Neural progenitor cell (in vitro differentiated cells): ENCODE measurements at places on chromosomes 6 and 20.

DNA sequence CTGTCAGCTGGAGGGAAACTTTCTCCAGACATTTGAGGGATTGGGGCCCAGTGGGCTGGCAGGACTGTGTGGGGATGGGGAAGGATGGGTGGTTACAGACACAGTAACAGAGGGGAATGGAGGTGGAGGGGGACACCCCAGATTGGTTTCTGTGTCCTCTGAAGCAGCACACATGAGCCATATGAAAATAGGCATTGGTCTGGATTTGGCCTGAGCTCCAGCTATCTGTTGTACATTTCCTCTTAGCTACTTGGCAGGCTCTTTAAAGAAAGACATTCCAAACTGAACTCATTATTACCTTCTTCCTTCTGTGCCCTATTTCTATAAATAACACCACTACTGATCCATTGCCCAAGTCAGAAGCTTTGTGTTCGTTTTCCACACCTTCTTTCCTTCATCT is 72.0 kb upstream of the PRL start:
- H3K27ac ChIP-seq, result no peak overlapping the region
- no peaks in the 10 kb centered on the region for H3K27me3 ChIP-seq
- peaks cover 2% of the 10 kb centered on the region for H3K4me1 ChIP-seq
- no peak for DNase-seq
- no peaks in the 10 kb centered on the region for H3K36me3 ChIP-seq
- no peak overlapping the region for H3K4me3 ChIP-seq

DNA sequence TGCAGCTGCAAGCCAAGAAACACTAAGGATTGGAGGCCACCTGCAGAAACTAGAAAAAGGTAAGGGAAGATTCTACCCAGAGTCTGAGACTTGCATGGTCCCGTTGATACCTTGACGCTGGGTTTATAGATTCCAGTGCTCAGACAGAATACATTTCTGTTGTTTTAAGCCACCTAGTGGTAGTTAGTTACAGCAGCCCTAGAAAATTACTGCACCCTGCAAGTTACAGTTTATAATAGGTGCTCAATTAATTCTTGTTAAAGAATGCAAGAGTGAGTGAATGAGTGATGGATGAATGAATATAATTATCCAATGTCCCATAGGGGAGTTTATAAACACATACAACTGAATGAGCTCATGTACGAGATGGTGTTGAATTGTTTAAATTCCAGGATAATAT is 453.1 kb upstream of the SLC35B3 start:
- H3K27me3 ChIP-seq, result no peaks in the 10 kb centered on the region
- no peak overlapping the region for H3K27ac ChIP-seq
- no peaks in the 10 kb centered on the region for H3K36me3 ChIP-seq

DNA sequence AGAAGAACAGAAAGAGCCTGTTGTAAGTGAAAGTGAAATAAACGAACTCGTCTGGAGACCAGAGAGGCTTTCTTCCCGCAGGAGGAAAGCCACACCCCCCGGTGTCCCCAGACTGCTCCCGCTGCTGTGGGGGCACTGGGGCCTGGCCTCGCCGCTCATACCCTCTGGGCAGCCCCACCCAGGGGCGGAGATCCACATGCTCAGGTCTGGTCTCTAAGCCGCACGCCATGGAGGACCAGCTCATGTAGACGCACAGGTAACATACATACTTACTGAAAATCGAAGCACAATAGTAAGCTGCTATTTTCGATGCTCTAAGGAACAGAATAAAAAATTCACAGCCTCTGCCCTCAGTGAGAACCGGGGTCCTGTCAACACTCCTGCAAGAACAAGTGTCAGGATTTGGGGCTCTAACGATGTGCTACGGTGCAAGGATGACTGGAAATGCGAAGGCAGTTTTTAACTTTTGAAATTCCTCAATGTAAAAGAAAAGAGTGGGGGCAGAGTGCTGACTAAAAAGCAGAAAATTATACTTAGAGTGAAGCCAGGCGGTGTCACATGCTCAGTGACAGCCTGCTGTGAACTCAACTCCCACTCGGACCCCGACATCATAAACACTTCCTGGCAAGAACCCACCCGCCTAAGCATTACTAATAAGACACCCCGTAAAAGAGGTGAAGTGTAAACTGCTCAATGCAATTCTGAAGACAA is 110.5 kb downstream of the IRF4 start:
- H3K4me3 ChIP-seq, result no peak overlapping the region
- H3K27ac ChIP-seq, result peak overlapping the region; percentile 29
- no peaks in the 10 kb centered on the region for H3K36me3 ChIP-seq

DNA sequence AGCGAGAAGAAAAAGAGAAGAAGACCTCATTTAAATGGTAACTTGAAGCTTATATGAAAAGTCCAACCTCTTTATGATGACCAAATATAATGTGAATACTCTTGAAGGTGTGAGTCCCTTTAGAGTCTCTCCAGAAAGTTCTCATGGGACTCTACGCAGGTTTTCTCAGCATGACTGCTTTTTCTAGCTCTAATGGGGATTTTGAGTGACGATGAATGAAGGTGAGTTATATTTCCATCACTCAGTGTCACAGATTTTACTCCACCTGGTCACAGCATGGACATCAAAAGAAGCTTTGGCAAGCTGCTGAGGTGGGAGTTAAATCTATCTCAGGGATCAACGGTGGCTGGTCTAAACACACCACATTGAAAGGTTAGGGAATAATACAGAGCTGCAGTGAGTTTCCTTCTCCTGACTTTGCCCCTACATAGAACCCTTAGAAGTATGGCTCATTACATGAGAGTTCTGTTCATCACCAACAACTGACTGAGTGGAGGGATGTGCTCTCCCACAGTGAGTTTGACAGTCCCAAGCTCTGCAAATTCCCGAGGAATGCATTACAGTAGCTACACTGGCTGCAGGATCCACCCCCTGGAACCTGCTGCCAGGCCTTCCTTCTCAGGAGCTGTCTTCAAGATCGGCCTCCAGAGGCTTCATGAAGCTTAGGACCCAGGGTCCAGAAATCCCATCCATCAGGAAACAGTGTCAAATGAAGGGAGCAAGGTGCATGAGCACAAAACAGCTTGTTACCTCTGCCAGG is 126.8 kb downstream of the FOXC1 start:
- H3K4me3 ChIP-seq, result no peak overlapping the region
- no peaks in the 10 kb centered on the region for H3K4me1 ChIP-seq
- no peak for DNase-seq
- no peak overlapping the region for H3K27ac ChIP-seq
- H3K36me3 ChIP-seq, result no peaks in the 10 kb centered on the region
- no peaks in the 10 kb centered on the region for H3K27me3 ChIP-seq

DNA sequence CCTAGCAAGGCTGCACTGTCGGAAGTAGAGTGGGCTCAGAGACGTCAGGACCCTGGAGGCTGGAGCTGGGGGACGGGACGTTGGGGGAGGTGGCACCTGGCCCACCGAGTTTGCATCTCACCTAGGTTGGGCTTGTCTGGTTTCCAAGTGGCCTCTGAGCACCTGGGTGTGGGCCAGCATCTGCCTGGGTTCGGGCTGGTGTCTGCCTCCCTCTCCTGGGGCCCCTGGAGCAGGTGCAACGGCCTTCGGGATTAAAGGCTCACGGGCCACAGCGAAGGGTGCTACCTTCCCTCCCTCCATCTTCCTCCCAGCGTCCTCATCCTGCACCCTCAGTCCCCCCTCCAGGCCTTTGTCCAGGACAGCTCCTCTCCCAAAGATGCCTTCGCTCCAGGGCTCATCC is 6.0 kb downstream of the HRH3 start:
- no peak overlapping the region for H3K4me3 ChIP-seq
- DNase-seq, result no peak
- peaks cover 15% of the 10 kb centered on the region for H3K4me1 ChIP-seq
- H3K36me3 ChIP-seq, result no peaks in the 10 kb centered on the region
- no peak overlapping the region for H3K27ac ChIP-seq

DNA sequence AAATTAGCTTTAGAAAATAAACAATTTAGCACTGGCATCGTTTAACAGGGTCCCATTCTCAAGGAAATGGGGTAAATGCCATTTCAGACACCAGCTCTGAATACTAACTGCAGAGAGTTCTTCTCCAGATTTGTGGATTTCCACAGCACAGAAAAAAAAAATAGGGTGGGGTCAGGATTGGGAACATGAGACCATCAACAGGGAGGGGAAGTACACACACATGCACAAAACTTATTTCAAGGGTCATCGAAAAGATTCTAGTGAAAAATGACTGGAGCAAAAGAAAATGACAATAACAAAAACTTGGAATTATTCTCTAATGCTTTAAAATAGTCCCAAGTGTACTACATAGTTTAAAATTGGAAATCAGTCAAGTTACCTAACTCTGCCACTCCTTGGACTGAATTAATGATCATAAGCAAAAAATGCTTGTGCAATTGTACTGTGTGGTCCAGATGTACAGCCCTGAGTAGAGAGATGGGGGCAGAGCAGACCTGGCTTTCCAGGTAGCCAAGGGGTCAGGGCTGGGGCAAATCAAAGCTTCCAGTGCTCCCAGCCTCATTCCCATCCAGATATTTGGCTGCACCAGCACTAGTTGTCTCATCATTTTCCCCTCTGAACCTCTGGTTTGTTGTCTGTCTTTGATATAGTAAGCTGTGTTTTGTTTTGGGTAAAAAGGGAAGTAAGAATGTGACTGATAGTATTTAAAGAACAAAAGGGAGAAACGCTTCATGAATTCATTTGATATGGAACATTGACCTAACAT is 152.4 kb downstream of the SOBP start:
- no peak for DNase-seq
- no peak overlapping the region for H3K27ac ChIP-seq
- no peaks in the 10 kb centered on the region for H3K27me3 ChIP-seq
- H3K4me1 ChIP-seq, result peaks cover 10% of the 10 kb centered on the region
- no peak overlapping the region for H3K4me3 ChIP-seq

- H3K27me3 ChIP-seq, result no peaks in the 10 kb centered on the region
- DNase-seq, result no peak
- no peaks in the 10 kb centered on the region for H3K4me1 ChIP-seq
- no peak overlapping the region for H3K27ac ChIP-seq
These were observed 69.0 kb upstream of the CNKSR3 start for GRCh38 chr6:154579485-154579884.

DNA sequence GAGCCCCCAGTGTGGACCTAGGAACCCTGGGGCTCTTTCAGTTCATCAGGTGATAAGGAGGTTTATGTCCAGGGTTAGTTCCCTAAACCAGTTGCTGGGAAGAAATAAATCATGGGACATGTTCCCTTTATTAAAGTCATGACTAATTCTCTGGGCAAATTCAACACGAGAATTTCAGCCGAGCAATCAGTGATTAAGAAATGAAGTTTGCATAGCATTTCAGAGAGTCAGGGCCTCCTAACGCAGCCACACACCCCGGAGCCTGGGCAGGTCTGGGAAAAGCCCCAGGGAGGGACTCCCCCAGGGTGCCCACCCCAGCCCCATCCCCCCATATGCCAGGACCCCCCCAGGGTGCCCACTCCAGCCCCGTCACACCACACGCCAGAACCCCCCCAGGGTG is 20.1 kb downstream of the SLCO4A1 start:
- H3K4me1 ChIP-seq, result peaks cover 10% of the 10 kb centered on the region
- H3K36me3 ChIP-seq, result no peaks in the 10 kb centered on the region
- no peak overlapping the region for H3K27ac ChIP-seq
- H3K4me3 ChIP-seq, result no peak overlapping the region
- DNase-seq, result no peak
- H3K27me3 ChIP-seq, result no peaks in the 10 kb centered on the region

DNA sequence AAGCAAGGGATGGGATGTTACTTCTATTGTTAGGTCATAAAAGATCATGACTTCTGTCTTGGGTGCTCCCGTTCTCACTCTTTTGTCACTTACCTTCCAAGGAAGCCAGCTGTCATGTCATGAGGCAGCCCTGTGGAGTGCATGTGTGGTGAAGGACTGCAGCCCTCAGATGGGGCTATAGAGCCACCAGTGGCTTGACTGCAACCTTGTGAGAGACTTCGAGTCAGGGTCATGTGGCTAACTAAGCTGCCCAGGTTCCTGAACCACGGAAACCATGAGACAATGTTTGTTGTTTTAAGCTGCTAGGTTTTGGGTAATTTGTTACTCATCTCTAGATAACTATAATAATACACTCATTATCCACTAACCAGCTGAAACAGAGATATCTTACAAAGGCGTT is 477.1 kb downstream of the BTBD3 start:
- H3K27me3 ChIP-seq, result no peaks in the 10 kb centered on the region
- H3K4me1 ChIP-seq, result no peaks in the 10 kb centered on the region
- H3K36me3 ChIP-seq, result no peaks in the 10 kb centered on the region
- H3K4me3 ChIP-seq, result no peak overlapping the region

DNA sequence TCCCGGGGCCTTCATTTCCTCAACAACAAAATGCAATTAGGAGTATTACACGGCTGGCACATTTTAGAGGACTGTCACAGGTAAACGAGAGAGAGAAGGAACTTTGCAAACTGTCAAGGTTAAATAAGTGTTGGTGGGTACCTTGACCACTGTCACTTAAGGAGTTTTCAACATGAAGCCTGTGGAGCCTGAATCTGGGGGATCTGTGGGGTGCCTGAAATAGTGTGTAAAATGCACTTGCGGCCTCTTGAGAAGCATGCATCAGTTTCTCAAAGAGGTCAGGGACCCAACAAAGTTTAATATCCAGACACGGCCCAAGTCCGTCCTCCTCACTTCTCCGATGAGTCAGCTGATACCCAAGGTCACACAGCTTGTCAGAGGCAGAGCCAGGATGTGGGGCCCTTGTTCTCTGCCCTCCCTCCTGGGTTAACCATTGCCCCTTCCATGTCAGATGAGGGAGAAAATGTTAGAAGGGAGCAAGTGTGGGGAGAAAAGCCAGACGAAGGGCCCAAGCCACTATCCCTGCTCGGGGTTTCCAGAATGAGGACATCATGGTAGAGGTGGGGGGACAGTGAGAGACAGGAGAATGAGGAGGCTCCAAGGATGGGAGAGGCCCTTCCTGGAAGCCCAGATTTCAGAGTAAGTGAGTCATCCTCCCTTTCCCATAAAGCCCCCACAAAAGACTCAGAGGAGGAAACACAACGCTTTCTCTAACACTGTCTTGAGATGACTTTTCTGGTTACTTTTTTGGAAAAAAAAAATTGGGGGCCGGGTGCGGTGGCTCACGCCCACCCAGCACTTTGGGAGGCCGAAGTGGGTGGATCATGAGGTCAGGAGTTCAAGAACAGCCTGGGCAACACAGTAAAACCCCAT is 42.2 kb downstream of the C6orf132 start:
- H3K27me3 ChIP-seq, result no peaks in the 10 kb centered on the region
- H3K4me3 ChIP-seq, result no peak overlapping the region
- peaks cover 3% of the 10 kb centered on the region for H3K4me1 ChIP-seq
- H3K36me3 ChIP-seq, result no peaks in the 10 kb centered on the region
- no peak for DNase-seq
- no peak overlapping the region for H3K27ac ChIP-seq

DNA sequence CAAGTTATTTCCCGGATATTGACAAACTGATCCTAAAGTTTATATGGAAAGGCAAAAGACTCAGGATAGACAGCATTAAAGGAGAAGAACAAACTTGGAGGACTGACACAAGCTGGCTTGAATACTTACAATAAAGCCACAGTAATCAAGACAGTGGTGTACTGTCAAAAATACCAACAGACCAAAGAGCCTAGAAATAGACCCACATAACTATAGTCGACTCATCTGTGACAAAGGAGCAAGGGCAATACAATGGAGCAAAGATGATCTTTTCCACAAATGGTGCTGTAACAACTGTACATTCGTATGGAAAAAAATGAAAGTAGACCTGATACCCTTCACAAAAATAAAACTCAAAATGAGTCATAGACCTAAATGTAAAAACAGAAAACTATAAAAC is 46.0 kb downstream of the ABHD12 start:
- no peaks in the 10 kb centered on the region for H3K4me1 ChIP-seq
- no peak for DNase-seq
- no peak overlapping the region for H3K4me3 ChIP-seq
- H3K36me3 ChIP-seq, result no peaks in the 10 kb centered on the region
- no peak overlapping the region for H3K27ac ChIP-seq

- H3K4me1 ChIP-seq, result no peaks in the 10 kb centered on the region
- no peaks in the 10 kb centered on the region for H3K36me3 ChIP-seq
- H3K27ac ChIP-seq, result no peak overlapping the region
These were observed 45.2 kb downstream of the KIF16B start for GRCh38 chr20:16528078-16528477.
